ENCODE measurements at places on chromosomes 7 and 10.

DNA sequence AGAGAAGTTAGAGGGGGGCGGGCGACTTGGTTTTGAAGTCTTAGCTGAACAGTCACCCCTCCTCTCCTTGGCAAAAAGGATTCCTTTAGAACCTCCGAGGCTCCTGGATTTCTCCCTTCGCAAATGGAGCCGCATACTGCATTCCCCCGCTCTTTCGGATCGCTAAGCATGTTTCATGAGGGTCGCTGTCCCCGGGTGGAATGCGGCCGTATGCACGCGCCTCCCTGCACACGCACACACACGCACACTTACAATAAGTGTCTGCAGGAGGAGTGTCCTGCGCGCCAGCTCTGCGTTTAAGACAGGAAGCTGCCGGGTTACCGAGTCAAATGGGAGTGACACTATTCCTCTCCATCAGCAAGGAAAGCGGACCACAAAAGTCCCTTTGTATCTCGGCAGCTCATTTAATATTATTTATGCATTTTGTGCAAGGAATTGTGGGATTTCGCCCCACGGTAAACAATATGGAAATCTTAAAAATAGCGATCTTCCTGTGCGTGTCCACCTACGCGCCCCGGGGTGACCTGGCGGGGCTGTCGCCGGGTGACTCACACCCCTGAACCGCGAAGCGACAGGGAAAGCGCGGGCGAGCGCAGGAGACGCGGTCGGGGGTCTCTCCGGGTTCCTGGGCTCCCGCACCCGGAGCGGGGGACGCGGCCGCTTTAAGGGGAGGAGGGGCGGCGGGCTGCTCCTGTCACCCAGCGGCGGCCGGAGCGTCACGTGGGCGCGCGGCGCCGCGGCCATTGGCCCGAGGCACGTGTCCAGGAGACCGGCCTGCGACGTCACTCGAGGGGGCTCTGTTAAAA lies 988 bp upstream of the EN2 start:
- peak; percentile 42 for DNase-seq

- peak; percentile 84 for DNase-seq
Observed at GRCh38 chr10:120948889-120949608, 97.9 kb downstream of the WDR11 start.

DNA sequence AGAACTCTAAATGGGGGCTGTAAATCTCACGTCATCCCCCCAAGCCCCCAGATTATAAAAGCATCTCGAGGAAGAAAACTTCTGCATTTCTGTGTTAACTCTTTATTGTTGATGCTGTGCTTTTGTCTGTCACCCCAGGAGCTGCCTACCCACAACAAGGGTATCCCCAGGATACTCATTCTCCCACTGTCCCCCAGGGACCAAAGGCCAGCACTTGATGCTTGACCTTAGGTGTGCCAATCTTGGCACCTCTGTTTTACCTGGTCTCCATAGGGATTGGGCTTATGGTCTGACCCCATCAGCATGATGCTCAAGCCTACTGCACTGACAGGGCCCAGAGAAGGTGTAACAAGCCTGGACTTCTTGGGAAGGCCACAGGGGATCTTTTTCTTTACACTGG lies 225.9 kb upstream of the AGK start:
- DNase-seq = no peak

DNA sequence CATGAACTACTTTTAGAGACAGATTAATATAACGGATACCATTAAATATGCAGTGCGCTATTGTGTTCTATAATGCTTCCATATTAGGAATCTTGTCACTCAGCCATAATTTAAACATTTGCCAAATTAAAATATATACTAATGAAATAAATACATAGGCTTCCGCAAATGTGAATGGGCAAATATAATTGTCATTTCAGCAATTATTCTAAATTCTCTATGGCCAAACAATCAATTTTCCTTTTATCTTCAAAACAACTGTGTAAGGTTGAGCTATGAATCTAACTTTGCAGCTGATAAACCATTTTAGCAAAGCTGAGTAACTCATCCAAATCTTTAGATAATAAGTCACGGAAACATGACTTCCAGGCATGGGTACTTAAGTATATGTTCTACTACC lies 20.7 kb upstream of the TSPAN13 start:
- DNase-seq = no peak

DNA sequence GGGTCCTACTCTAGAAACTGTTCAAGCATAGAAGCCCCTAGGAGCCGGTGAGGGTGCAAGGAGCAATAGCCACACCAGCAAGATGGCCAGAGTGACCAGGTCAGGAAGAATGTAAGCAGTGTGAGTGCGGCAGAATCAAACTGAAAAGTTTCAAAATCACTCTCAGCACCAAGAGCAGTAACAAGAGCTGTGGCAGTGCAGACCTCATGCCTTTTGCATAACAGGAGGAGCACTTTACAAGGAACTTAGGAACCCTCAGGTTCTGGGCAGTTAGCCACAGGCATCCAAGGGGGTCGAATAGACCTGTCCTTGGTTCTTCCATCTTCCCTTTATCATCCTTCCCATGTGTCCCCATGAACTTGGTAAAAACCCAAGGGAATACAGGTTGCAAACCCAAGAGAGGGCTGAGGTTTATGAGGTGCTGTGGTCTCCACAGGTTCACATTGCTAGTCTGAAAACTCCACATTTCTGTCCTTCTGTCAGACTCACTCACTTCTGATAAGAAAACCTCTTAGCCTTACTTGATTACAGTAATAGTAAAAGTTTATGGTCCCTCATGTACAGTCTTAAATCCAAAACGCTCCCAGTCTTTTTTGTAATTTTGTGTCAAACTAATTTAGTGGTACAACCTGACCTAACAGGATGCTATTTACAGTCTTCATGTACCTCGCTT lies 78.4 kb downstream of the PON1 start:
- no peak for DNase-seq

DNA sequence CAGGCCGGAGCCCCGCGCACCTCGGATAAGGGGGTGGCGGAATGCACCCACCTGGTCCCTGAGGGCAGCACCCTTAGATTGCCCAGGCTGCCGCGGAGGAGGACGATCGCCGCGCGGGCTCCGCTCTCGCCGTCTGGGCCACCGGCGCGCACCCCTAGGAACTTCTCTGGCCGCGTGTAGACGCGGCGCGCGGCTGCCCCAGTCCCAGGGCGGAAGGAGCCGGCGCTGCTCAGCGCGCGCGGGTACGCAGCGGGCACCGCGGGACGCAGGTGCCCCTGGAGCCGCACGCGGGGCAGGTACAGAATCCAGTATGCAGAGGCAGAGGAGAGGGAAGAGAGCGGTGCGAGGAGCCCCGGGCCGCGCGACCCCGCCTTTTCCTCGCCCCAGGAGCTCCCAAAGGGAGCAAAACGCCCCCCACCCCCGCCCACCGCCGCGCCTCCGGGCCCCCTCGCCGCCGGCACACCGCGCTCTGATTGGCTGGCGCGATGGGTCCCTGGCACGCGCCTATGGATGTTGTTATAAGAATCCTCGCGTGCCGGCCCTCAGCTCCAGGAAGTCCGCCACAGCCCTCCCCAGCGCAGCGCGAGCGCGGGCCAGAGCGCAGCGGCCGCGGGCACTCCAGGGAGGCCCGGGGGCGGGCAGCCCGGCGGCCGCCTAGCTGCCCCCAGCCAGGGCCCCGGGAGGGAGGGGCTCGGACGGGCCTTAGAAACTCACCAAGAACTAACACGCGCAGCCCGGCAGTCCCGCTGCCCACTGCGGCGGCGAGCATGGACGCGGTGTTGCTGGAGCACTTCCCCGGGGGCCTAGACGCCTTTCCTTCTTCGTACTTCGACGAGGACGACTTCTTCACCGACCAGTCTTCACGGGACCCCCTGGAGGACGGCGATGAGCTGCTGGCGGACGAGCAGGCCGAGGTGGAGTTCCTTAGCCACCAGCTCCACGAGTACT lies at the start of gene PTF1A:
TSS of gene PTF1A (plus strand) at position 549 of the 948 bp plus-strand sequence. CDS start at position 768, 219 bp downstream.
- DNase-seq = no peak

GRCh38 chr7:36657036-36657660 lies 67.1 kb downstream of the AOAH start:
- DNase-seq = no peak

- no peak for DNase-seq
Observed at GRCh38 chr10:129272176-129272575, 194.9 kb upstream of the MGMT start.

GRCh38 chr7:50803359-50804337 lies 21.0 kb upstream of the GRB10 start:
- DNase-seq = no peak

- no peak for DNase-seq
Observed at GRCh38 chr10:95513941-95514392, 47.2 kb downstream of the SORBS1 start.

DNA sequence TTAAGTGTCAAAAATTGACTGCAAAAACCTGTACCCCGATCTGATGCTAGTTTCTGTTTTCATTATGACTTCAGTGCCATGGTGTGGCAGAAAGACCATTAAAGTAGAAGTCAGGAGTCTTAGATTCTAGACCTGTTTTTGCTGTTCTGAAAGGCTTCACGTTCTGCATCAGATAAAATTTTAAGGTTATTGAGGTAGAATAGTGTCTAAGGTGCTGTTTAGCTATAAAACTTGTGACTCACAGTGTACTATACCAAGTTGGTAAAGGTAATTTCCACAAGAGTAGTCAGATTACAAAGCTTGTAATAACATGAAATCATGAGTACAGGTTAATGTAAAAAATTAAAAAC lies 38.6 kb downstream of the ZNRF2 start:
- DNase-seq = no peak

DNA sequence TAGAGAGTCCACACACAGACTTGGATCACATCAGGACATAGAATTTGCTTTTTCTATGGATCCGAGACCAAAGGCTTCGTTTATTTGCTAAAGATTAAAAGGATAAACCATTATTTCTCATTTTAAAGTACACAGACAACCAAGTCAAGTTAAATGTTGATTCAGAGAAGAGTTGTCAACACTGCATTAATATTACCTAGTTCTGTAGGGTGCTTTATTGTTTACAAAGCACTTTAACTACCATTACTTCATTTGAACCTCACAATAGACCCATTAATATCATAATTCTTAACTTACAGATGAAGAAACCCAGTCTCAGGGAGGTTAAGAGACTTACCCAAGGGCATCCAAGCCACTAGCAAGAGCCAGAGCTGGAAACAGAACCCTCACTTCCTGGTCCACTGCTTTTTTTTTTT lies 43.2 kb upstream of the GSAP start:
- DNase-seq = no peak

DNA sequence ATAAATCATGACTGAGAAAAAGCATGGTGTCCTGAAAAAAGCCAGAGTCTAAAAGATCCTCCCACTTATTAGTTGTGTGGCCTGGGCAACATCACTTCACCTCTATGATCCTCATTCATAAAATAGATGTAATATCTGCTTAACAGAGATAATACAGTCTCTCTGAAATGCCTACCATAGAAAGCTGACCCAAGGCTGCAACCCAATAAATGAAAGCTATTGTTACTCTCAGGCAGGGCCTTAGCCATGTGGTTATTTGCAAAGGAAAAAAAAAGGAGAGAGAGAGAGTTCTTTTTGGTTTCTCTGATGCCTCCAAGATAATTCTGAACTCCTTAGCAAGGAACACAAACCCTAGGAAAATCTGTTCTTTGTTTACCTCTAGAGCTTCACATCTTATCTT lies 7.9 kb downstream of the FAM13C start:
- no peak for DNase-seq

DNA sequence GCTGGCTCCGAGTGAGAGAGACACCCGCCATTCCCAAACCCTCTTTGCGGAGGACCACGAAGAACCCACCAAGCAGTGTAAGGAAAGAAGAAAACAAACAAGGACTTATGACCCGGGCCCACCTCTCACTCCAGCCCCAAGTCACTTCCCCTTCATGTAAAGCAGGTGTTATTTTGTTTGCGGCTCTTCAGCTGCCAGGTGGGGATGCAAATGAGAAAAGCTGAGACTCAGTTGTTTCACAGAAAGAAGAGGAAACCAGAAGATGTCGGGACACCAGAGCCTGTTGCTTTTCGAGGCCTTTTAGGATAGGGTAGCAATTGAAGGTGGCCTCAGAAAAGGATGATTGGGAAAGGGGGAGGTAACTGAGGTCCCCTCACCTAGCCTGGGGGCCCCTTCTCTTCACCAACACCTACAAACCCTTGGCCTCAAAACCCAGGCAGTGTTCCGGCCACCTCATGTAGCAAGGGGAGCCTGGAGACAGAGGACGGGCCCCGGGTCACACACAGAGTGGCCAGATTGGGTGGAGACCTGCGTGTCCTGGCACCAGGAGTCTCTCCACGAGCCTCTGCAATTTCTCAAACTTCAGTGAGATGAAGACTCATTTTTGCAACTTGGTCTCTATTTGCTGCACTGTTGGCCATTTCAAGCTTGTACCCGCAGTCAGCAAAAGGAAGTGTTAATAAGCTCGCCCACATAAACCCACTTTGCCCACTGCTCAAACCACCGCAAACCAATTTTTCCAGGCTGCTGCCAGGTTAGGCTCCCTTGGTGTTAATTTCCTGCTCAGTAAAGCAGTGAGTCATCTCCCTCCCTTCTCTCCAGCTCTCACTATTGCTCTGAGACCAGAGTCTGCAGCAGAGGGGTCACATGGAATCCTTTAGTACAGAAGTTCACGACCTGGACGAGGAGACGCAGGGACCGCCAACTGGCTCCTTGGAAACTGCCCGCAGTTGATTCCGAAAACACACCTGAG lies 45.5 kb downstream of the AOC1 start:
- DNase-seq = no peak

- DNase-seq = no peak
Observed at GRCh38 chr7:117673367-117673766, 193.5 kb downstream of the CFTR start.

GRCh38 chr7:149690688-149691446 lies 82.5 kb downstream of the ZNF467 start:
- DNase-seq = no peak

DNA sequence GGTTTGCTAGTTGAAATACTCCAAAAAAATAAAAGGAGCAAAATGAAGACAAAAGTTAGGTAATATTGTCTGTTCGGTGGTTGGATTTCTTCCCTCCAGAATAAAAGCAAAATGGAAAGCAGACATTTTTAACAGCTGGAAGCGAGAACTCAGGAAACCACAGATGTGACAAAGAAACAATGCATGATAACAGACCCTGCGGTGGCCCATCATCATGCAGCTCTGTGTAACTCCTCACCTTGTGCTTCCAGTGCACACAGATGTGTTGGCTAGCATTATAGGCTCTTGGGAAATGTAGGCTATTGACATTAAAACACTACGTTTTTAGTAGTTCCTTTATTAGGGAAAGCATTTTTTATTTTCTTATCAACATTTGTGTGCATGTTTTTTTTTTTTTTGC lies 53.9 kb upstream of the ARL4A start:
- no peak for DNase-seq

DNA sequence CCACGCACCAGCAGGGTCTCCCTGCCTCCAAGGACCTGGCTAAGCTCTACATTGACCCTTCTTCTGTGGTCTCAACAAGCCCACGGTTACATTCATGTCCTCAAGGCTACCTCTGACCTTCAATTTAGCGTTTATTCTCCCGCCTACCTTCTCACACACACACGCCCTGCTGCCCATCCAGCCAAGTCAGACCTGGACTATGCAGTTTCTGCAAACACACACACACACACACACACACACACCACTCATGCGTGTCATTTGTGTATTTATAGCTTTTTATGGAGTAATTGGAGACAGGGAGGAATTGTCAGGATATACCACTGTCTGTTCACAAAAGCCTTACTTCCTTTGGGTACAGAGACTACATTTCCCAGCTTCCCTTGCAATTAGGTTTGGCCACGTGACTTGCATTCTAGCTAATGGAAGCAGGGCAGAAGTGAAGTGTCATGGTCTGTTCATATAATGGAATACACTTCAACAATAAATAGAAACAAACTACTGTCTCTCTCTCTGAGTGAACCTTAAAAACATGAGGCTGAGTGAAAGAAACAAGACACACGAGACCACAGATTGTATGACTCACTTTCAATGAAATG lies 53.8 kb upstream of the CPXM2 start:
- no peak for DNase-seq

GRCh38 chr10:8051851-8052257 lies 2.6 kb upstream of the GATA3 start:
- no peak for DNase-seq
